CD4-positive, alpha-beta T cell treated with Interleukin-15 for 4 hours (primary cell): ENCODE measurements at places on chromosomes 7 and 10.

DNA sequence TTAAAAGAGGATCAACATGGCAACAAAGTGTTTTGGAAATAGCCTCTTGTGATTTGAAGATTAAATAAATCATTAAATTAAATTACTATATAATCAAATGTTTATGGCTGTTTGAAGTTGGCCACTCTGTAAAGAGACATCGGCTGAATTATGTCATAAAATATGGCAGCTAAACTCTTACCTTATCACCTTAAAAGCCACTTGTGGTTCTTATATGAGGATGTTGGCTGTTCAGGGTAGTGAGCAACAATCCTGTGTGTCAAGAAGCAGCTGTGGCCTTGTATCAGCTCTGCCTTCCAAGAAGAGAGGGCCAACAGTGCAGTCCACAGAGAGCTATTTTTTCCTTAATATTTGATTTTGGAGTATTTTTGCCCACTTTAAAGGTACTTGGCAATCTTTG is 113.4 kb upstream of the CDK6 start:
- DNase-seq = no peak

- DNase-seq = no peak
Observed at GRCh38 chr7:23216021-23216420, 30.6 kb upstream of the GPNMB start.

- no peak for DNase-seq
Observed at GRCh38 chr7:17598846-17599245, 300.4 kb downstream of the AHR start.

DNA sequence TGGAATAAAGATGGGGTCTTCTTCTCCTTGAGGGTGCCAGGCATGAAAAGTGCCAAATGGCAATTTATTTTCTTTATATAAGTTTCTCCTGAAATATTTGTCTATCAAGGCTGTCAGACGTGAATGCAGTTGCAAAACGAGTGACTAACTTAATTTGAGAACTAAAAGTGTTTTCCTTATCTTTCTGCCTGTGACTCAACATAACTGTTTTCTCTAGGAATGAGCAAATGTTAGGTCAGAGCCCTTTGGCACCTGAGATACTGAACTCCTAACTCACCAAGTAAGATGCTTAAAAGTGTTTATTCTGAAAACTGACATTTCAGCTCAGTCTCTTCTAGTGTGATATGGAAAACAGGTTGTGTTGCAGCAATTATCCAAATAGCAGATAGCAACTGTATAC is 197.0 kb downstream of the STK31 start:
- no peak for DNase-seq

DNA sequence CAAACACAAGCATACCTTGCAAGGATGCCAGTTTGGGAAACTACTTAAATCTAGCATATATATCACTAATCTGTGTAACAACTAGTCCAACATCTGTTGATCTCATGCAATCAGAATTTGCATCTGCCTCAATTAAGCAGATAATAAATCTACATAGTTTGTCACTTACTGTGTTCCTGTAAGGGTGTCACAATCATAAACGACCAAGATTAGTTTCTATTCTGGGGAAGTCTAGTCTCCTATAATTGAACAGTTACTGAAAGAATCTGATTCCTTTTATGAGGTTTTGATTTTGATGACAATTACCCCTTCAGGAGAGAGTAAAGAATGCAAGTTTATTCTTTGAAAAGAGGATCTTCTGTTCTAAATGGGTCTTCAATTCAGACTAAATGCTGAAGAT is 85.5 kb upstream of the LRRN3 start:
- no peak for DNase-seq

- DNase-seq = peak; percentile 71
Observed at GRCh38 chr7:127708788-127709187, 56.8 kb downstream of the SND1 start.

DNA sequence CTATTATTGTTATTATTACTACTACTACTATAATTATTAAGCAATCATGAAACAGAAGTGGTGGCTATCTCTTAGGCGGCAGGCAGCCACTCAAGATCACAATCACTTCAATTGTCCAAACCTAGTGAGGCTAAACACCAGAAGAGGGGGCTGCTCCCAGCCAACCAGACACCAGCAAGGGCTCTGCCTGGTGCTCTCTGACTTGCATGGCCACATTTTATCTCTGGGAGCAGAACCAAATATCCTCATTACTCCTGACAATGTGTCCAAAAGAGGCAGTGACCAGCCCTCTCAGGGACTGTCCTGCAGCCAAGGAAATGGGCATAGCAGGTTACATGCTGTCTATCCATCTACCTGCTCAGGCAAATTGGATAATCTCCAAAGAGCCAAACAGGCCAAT is 187.4 kb upstream of the PDE1C start:
- no peak for DNase-seq

DNA sequence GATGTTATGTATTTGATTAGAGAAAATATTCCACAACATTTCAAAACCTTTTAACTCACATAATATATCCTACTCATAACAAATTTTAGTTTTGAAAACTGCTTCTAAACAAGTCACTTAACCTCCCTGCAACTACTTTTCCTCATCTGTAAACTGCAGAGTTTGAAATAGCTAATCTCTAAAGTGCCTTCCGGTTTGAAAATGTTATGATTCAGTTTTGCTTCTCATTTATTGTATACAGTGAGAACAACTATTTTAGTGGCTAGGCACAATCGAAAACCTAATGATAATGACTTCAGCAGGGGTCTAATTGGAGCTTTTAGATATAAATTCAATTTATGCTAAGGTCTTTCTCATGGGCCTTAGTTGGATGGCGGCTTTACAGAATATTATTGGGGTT is 30.7 kb upstream of the TEX47 start:
- DNase-seq = no peak

- no peak for DNase-seq
Observed at GRCh38 chr7:80942261-80943041, 23.6 kb upstream of the SEMA3C start.

DNA sequence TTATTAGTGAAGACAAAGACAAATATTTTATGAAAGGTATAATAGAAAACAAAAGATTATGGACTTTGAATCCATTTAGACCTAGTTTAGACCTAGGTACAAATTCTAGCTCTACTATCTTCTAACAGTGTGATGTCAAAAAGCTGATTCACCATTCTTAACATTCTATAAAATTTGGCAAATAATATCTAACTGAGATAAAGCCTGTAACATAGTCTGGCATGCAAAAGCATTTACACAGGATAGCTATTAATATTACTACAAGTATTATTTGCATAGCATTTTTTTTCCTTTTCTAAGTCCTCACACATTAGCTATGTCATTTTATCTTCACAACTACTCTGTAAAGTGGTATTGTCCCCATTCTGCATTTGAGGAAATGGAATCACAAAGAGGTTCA is 179.6 kb upstream of the LRRTM3 start:
- no peak for DNase-seq

- no peak for DNase-seq
Observed at GRCh38 chr10:47192273-47192672, 107.7 kb upstream of the GDF10 start.

DNA sequence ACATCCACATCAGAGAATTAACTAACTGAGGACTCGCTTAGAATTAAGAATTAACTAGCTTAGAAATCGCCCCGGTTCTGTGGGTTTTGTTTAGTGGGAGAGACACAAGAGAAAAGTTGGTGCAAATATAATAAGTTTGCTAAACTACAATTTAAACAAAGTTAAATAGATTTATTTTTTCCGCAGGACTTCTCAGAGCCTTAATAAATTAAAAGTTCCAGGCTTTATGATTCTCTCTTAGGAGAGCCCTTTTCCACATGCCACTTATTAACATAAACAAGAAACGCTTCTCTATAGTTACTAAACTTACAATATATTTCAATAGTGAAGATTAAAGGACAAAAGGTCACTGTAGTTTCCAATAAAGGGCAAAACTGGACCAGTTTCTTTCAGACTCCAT is 100.0 kb downstream of the SLC25A13 start:
- no peak for DNase-seq

DNA sequence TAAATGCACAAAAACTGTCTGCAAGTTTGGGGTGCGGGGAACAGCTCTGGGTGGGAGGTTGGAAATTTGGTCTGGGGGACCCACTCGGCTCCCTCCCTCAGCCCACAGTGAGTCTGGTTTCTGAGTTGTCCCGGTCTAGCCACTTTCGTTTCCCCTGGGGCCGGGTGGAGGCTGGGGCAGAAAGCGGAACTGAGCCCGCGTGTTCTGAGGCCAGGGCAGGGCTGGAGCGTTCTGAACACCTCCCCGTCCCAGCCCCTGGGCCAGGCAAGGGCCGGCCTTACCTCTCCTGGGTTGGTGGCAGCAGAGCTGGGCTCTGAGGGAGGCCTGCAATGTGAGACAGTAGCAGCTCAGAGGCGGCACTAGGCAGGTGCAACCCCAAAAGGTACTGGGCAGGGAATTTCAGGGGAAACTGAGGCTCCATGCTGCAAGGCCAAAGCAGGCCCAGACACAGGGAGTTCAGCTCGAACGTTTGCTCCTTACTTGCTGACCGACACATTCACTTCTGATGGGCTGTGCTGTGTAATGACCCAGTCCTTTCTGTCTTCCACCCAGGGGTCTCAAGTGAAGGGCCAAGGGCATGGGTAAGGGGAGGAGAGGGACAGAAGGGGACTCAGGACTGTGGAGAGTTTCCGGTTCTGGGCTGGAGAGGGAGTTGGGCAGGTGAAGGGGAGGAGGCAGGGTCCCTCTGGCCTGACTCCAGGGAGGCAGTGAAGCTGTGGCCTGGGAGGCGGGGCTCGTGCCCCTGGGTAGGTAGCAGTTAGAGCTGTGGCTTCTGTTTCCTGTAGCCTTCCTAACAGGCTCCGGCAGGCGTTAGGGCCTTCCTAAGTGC is 3.0 kb downstream of the IRF5 start:
- DNase-seq = peak; percentile 31

DNA sequence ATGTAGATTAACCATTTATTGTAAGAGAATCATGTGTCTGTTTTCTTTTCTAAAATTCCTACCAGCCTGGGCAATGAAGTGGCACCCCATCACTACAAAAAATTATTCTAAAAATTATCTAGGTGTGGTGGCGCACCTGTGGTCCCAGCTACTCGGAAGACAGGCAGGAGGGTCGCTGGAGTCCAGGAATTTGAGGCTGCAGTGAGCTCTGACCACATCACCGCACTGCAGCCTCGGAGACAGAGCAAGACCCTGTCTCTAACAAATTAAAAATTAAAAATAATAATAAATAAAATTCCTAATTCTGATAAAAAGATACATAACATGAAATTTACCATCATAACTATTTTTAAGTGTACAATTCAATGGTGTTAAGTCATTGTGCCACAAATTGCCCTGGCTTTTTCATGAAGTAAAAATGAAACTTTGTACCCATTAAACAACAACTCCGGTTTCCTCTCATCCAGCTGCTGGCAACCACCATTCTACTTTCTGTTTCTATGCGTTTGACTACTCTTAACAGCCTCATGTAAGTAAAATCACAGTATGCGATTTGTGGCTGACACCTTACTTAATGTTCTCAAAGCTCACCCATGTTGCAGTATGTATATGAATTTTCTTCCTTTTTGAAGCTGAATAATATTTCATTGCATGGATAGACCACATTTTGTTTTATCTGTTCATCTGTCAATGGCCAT is 20.6 kb upstream of the USP6NL start:
- peak; percentile 24 for DNase-seq

DNA sequence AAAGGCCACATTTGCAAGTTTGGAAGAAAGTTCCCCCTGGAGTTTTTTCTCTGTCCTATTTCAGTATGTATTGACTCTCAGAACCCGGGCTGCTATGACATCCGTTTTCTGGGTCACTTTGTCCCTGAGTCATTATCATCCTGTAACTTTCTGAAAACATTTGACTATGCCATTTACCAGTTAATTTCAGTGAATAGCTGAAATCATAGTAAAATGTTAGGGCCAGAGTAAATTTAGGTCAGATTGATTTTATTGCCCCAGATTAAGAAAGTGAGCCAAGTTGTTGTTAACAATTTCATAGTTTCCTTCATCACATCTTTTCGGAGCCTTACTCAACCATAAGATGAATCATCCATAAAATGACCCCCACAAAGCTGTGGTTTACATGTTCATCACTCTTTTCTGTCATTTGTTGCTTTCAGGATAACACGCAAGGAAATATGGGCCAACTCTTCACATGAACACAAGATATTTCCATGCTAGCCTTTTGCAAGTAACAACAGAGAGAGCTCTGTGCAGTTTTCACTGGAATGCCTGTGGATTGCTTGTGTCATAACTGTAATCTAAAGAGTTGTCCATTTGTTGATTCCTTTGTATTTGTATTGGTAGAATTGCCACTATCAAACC is 3.9 kb upstream of the MACC1 start:
- DNase-seq = no peak

GRCh38 chr7:139560199-139560598 is 36.7 kb downstream of the CLEC2L start:
- no peak for DNase-seq

DNA sequence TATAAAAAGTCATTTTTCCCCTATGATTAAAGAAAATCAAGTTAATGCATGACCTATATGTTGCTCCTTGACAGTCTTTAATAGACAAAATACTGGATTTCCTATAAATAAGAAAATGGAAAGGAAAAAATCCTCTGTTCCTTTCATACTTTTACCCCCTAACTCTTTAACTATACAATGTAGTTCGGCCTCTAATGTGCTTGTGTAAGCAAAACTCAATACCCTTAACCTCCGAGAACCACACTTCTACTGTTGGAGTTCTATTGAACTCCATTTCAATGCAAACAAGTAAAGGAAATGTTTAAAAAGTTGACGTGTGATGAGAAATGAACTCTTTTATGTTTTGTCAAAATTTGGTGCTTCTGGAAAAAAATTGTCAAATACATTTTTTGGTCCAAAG is 36.0 kb downstream of the HDAC9 start:
- DNase-seq = no peak

- no peak for DNase-seq
Observed at GRCh38 chr10:55500931-55501559, 700.0 kb upstream of the PCDH15 start.
